Spinal cord (tissue), 10 donors: ENCODE measurements at places on chromosomes 4 and X. TPM values are rescaled to one million over a fixed set of nuclear protein-coding genes. Genes with fewer than 3 reads are reported as not detected.

MAGEC2 gene
- total RNA-seq, result not detected

TSPAN6 gene
- total RNA-seq, result 53.7 TPM

MTMR1 gene
- total RNA-seq, result 27.6 TPM

DNA sequence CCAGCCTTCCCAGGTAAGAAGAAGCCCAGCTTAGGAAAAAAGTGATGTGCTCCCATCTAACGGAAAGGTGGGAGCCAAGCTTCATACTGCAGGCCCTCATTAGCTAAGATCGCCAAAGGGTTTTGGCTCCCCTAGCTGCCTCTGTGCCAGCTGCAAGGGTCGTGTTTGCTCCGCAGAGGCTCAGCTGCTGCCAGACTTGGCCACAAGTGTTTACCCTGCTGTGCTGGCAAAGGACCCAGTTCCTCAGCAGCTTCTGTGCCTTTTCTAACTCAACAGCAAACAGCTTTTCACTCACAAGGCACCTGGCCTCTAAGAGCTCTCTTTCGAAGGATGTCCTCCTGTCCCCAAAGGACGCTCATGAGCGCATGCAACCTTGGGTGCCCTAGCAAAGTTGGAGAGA, 12.2 kb upstream of the VMA21 start:
- DNase-seq, result peak; percentile 61
- no peaks in the 10 kb centered on the region for H3K27me3 ChIP-seq
- H3K4me3 ChIP-seq, result no peak overlapping the region

DNA sequence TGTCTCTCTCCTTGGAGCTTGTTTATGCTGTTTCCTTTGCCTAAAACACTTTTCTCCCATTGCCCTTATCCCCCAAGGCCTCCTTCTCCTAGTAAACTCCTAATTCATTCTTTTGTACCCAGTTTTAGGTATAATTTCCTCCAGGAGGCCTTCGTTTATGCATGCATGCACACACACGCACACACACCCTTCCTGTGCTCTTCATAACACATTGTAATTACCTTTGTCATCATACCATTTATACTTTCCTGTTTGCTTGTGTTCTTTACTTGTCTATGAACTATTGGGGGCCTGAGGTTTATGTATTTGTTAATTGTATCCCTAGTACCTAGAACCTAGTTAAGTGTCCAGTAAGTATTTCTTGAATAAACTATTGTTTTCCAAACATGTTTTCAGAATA, 45.5 kb downstream of the XIAP start:
- DNase-seq, result no peak
- H3K4me1 ChIP-seq, result no peaks in the 10 kb centered on the region
- H3K4me3 ChIP-seq, result no peak overlapping the region
- no peak overlapping the region for H3K27ac ChIP-seq

- H3K4me3 ChIP-seq, result no peak overlapping the region
- H3K27me3 ChIP-seq, result no peaks in the 10 kb centered on the region
- H3K4me1 ChIP-seq, result no peaks in the 10 kb centered on the region
- no peak overlapping the region for H3K27ac ChIP-seq
These were observed 258.0 kb downstream of the COL25A1 start for GRCh38 chr4:109044431-109044830.
